Cortex of kidney (tissue), 1 donor: ENCODE measurements at places on chromosomes 4 and X.

GRCh38 chr4:113834298-113834697 lies 72.8 kb upstream of the CAMK2D start:
- DNase-seq = no peak

GRCh38 chr4:55087913-55088260 lies 37.5 kb downstream of the KDR start:
- DNase-seq = no peak

DNA sequence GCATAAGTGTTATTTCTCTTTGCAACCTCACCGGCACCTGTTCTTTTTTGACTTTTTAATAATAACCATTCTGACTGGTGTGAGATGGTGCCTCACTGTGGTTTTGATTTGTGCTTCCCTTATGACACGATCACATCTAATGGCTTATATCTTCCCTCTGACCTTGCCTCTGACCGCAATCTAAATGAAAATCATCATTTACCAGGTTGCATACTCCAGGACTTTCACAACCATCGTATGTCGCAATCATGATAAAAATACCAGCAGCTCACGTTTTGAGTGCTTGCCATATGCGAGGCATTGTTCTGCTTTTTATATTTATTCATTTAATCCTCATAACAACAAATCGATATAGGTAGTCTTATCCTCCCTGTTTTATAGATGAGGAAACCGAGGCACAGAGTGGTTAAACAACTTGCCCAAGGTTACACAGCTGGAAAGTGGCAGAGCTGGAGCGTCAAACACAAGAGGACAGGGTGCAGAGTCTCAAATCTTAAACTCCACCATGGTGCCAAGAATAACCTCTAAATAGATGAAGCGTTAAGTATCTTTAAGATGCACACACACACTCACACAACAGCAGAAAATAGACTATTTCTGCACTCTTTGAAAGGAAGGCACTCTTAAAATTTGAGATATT lies 102.2 kb downstream of the SEL1L3 start:
- DNase-seq = no peak

- DNase-seq = no peak
These were observed 12.4 kb upstream of the VEGFC start for GRCh38 chr4:176805155-176805554.

GRCh38 chr4:168152837-168153500 lies 60.6 kb downstream of the ANXA10 start:
- no peak for DNase-seq

DNA sequence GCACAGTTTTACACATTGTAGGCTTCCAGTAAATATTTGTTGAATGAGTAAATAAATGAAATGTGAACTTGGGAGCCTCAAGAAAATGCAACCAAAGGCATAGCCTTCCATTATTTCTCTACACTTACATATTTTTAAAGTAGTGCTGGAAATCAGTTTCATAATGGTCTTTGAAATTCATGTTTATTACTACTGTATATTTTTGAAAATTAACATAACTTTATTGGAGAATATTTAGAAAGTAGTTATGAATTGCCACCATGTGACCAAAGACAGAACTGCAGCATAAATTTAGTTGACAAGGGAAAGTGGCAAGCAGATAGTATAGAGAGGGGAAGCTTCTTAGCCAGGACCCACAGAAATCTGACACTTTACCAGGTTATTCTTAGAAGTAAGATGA lies 6.4 kb downstream of the TCEAL8 start:
- no peak for DNase-seq

DNA sequence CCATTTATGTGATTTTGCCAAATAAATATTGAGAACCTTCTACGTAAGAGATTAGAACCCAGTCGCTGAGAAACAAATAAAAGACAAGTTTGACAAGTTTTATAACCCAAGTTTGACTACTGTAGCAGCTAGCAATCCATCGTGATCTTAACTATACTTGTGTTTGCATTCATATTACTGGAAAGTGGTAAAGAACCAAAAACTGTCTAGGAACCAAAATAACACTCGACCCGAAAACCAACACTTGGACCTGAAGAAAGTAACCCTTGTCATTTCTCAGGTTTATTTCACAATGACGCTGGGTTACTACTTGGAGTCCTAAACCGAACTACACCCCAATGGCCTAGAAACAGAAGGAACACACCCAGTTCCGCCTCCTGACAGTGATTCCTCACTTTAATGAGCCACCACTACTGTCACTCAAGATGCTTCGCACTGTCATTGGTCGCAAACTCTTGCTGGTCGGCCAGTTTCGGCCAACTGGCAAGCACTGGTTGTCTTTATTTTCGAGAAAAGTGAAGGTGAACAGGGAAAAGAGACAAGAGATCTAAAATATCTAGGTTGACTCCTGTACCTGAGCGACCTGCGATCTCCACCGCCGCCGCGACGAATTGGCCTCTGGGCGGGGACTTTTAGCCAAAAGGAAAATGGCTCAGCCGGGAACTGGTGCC lies 496 bp downstream of the FBXO8 start:
- no peak for DNase-seq

DNA sequence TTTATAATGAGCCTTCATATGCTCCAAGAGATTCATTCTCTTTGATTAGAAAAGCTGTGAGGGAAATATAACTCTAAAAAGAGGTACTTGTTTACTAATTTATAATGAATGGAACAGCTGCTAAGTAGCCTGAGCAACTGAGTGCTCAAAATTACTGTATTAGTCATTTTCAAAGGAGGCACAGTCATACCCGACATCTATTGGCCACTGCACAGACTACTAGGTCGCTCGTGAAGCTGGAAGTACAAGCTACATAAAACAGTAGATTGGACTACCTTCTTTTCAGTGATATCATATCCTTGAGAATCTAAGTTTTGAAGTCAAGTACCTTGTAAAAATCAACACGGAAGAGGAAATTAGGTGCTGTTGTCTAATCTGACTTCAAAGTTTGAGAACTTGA lies 52.0 kb upstream of the GLRB start:
- DNase-seq = no peak

DNA sequence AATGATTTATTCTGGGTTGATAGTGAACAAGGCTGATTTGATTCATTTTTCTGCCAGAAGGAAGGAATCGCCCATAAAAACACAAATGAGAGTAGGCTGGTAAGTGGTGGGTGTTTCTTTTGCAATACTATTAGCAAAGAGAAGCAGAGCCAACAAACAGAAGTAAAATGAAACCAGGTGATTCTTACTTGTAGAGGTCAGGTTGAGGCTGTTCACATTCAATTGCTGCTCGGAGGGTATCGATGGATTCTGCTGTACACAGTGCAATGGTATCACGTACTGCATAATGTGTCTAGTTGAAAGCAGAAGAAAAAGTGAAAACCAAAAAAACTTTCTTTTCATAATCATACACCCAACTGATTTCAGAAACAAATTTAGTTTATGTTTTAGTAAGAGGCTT lies 94.1 kb upstream of the MCF2 start:
- DNase-seq = no peak

- DNase-seq = no peak
These were observed 211.3 kb downstream of the ARHGAP10 start for GRCh38 chr4:147943159-147943638.

GRCh38 chr4:153432965-153433753 lies 33.0 kb upstream of the TMEM131L start:
- DNase-seq = no peak

- no peak for DNase-seq
These were observed 49.1 kb upstream of the DHRSX start for GRCh38 chrX:2549876-2550275.
